ENCODE measurements at places on chromosomes 6 and 20. TPM values are rescaled to one million over a fixed set of nuclear protein-coding genes. Genes with fewer than 3 reads are reported as not detected.

DNA sequence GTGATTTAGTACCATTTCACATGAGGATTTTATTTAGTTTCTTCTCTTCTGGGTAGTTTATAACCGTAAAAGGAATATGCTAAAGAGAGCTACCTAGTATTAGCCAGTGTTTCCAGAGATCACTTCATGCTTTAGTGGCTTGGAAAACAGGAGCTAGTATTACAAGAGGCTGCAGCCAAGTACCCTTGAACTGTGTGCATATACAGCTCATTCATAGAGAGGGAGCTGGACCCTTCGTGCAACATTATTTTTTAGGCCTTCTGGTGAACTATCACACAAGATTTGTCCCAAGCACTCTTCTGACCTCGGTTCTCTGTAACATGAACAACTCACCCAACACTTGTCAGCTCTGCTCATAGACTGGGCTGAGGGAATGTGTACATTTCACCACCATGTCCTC lies 74.9 kb upstream of the RIN2 start:
- no peak for DNase-seq

GRCh38 chr6:129659590-129660345 lies 50.2 kb downstream of the ARHGAP18 start:
- no peak for DNase-seq

GRCh38 chr20:47397652-47398301 lies 41.3 kb upstream of the ZMYND8 start:
- no peak for DNase-seq

DNA sequence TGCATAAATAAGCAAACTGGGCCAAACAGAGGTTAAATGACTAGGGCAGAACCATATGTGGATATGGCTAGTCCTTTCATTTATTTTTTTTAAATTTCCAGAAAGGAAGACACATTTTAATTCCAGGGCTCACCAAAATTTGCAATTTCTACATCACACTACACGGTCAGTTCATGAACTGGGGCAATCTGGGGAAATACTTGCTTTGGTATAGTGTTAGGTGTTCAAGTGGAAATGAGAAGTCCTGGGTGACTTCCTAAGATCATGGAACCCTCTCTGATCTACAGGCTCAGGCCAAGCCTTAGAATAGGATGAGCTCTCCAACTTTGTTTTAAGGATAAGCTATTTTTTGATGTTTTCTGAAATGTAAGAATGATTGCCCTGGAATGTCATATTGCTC lies 128.6 kb upstream of the SPACA1 start:
- no peak for DNase-seq

- peak; percentile 3 for DNase-seq
Observed at GRCh38 chr6:71228461-71229041, 60.1 kb upstream of the OGFRL1 start.

GRCh38 chr6:57198926-57199636 lies 23.0 kb downstream of the RAB23 start:
- peak; percentile 34 for DNase-seq

DNA sequence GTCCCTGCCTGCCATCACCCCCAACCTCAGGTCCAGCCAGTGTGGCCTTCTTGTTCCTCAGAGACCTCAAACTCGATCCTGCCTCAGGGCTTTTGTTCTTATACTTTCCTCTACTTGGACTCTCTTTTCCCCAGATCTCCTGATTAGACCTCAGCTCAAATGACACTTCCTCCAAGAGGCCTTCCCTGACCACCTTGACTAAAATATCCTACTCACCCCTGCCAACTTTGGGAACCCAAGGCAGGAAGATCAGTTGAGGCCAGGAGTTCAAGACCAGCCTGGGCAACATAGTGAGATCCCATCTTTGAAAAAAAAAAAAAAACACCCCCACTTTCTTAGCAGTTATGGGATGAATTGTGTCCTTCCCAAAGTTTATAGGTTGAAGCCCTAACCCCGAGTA lies 73.5 kb downstream of the CHMP4B start:
- DNase-seq = no peak

GRCh38 chr6:11368264-11368663 lies 135.8 kb upstream of the NEDD9 start:
- no peak for DNase-seq

DNA sequence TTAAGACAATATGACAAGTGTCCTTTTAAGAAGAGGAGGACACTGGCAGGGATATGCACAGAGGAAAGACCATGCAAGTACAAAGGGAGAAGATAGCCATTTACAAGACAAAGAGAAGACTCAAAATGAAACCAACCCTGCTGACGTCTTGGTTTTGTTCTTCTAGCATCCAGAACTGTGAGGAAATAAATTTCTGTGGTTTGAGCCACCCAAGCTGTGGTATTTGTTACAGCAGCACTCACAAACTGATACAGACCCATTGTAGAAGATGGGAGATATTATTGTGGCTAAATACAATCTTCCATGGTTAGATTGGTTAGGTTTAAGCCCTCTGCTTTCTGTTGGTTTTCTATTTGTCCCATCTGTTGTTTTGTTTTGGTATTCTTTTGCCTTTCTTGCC lies 88.6 kb upstream of the SLC35F1 start:
- DNase-seq = no peak

GRCh38 chr6:128694303-128695009 lies 174.1 kb upstream of the PTPRK start:
- no peak for DNase-seq

- peak; percentile 17 for DNase-seq
Observed at GRCh38 chr6:141488488-141488887, 644.2 kb upstream of the GJE1 start.

DNA sequence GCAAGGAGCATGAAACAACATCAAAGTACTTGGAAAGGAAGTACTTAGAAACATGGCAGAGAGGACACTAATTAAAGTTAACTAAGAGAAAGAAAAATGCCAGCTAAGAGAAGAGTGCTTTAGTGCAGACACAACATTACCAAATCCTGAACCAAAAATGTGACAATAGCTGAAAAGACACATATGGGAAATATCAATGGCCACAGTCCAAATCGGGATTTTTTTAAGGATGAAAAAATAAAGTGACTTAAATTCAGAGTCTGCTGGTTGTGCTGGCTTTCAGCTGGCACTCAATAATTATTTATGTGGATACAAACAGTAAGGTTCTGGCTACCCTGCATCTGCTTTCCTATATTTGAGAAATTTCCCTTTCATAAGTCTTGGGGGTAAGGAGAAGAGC lies 12.6 kb upstream of the DST start:
- peak; percentile 52 for DNase-seq

- peak; percentile 33 for DNase-seq
Observed at GRCh38 chr6:163405412-163406309, 8.9 kb upstream of the QKI start.

GRCh38 chr6:111379302-111379701 lies 103.7 kb downstream of the REV3L start:
- DNase-seq = no peak

GRCh38 chr6:25701807-25702206 lies 49.8 kb downstream of the SCGN start:
- DNase-seq = no peak

Gene PDYN
- total RNA-seq = not detected

Gene PRICKLE4
- total RNA-seq = 0.45 TPM

Gene CALHM4
- total RNA-seq = not detected

Gene MEI4
- not detected for total RNA-seq

Gene RPS6KA2
- total RNA-seq = 89.7 TPM

Gene CLVS2
- not detected for total RNA-seq

Gene FAM229B
- total RNA-seq = 19.2 TPM

Gene TGM6
- not detected for total RNA-seq

All from fibroblast of the aortic adventitia (primary cell).